ENCODE measurements at places on chromosomes 16 and 17.

GRCh38 chr17:10107316-10108165 lies 90.9 kb downstream of the GAS7 start:
- DNase-seq = no peak

DNA sequence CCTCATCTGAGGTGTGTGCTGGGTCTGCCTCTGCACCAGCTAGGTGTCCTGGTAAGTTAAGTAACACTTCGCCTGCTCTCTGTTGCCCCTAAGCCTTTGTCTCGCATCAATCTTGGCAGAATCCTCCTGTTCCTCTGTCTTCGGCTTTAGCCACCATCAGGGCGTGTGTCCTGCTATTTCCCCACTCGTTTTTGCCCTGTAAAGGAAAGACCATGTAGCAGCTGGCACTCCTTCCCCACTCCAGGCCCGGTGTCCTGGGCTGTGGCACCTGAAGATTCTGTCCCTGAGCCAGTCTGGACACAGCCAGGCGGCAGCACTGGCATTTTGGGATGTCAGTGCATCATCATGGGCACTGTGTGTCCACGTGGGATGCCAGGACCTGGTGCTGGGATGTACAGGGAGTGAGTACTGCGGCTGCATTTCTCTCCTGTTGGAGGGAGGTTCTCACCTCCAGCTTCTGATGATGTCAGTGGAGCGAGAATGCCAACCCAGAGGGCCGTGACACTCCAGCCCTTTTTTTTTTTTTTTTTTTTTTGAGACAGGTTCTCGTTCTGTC lies 26.2 kb upstream of the FOXK2 start:
- no peak for DNase-seq

- no peak for DNase-seq
Observed at GRCh38 chr17:37024181-37024637, 75.5 kb downstream of the AATF start.

- no peak for DNase-seq
Observed at GRCh38 chr17:73227379-73227778, 34.3 kb downstream of the CPSF4L start.

- DNase-seq = no peak
Observed at GRCh38 chr17:807523-808294, 25.6 kb downstream of the MRM3 start.

- DNase-seq = no peak
Observed at GRCh38 chr17:10211666-10212065, 13.3 kb upstream of the GAS7 start.

DNA sequence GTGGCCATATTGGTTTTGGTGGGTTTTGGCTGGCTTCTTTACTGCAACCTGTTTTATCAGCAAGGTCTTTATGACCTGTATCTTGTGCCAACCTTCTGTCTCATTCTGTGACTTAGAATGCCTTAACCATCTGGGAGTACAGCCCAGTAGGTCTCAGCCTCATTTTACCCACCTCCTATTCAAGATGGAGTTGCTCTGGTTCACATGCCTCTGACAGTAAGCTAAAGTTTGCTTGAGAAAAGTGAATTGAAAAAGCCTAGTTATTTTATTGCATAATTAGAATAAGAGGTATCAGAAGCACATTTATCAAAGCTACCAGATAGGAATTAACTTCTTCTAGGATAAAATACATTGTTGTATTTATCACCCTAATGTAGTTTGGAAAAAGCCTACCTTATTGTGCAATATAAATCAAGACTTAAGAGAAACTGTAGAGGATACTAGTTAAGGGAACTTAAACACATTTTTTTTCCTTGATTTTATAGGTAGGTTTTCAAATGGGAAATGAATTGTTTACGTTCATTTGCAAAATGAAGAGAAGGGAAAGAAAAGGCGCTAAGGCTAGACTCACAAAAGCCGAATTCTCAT lies 202.3 kb upstream of the KCNJ16 start:
- no peak for DNase-seq

DNA sequence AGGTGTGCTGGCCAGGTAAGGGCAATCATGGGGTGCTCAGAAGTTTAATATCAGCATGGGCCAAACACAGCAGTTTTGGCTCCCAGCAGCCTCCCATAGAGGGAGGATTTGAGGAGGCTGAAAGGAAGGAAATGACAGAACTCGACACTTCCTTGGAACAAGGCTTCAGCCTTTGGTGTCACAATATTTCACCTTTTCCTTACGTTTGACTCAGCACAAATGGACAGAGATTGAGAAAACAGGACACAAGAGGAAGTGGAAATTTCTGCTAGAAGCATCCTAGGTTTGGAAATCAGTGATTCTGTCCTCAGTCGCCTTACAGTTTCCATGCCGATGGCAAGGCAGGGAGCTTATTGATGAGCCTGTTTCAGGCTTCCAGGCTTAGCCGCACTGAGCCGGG lies 181.4 kb downstream of the MAF start:
- DNase-seq = no peak

- no peak for DNase-seq
Observed at GRCh38 chr16:88464447-88465318, 11.6 kb downstream of the ZFPM1 start.

- no peak for DNase-seq
Observed at GRCh38 chr17:48769009-48769675, 40.6 kb upstream of the HOXB13 start.

DNA sequence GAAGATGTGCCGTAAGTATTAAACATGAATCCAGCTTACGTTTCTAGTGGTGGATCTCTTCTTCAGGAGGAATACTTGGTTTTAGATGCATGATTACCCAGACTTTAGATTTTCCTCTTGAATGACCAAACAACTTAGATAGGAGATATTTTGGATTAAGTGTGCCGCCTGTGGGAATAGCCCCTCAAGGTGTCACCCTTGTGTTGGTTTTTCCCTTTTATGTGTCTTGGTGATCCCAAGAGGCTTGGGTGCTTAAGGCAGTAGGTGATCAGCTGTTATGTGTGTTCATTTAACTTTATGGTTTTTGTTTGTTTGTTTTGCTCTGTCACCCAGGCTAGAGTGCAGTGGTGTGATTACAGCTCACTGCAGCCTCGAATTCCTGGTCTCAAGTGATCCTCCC lies 115.1 kb downstream of the PPM1E start:
- no peak for DNase-seq

DNA sequence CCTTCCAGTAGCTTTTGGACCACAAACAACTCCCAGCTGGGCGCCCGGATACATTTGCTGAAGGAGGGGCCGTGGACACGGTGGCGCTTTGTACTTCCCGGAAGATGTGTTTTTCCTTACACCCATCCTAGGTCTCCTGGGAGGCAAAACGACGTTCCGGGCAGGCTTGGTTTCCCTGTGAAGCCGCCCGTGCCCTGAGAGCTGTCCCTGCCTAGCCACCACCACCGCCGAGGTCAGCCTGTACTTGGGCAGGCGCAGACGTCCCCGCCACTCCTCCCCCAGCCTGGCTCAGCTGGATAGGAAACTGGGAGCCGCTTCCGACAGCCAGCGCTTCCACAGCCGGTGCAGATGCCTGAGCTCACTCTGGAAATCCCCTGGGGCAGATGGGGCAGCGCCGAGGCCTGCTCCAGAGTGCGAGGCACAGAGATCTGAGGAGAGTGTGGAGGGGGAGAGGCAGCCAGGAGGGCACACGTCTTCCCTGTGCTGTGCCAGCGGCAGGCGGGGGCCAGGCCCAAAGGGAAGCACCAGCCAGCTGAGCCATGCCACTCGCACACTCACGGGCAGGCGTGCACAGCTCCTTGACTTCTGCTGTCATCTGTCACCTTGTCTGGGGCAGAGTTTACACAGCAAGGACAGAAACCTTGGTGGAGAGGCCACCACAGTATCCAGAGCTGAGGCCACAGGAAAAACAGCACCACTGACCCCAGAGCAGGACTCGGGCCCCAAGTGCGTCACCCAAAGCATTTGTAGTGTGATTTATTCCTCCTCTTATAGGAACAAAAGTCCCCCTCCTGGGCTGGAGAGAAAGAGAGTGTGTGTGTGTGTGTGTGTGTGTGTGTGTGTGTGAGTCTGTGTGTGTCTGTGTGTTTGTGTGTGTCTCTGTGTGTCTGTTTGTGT lies 3.0 kb downstream of the RHBDF2 start:
- DNase-seq = no peak

GRCh38 chr17:21545064-21545463 lies 147.3 kb upstream of the KCNJ18 start:
- no peak for DNase-seq

- no peak for DNase-seq
Observed at GRCh38 chr17:33175562-33175961, 117.5 kb downstream of the ASIC2 start.

- DNase-seq = no peak
Observed at GRCh38 chr17:58576679-58577367, 62.4 kb upstream of the MTMR4 start.

GRCh38 chr17:63497708-63498483 lies 21.0 kb downstream of the ACE start:
- DNase-seq = no peak

GRCh38 chr17:70059071-70059470 lies 16.0 kb upstream of the KCNJ16 start:
- no peak for DNase-seq

- DNase-seq = no peak
Observed at GRCh38 chr17:7839190-7839875, 5.3 kb downstream of the KDM6B start.

DNA sequence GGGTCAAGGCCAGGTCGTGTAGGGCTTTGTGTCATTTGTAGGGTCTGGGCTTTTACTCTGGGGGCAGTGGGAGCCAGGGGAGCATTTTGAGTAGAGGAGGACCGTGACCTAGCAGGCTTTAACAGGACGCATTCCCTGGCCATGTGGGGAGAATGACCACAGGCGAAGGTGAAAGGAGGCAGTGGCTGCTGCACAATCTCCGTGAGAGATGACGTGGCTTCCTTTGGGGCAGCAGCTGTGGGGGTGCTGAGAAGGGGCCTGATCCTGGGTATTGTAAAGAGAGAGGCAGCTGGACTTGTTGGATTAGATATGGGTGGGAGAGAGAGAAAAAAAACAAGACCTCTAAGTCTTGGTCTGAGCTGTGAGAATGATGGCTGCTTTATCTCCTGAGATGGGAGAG lies 46.0 kb downstream of the KATNIP start:
- DNase-seq = no peak

DNA sequence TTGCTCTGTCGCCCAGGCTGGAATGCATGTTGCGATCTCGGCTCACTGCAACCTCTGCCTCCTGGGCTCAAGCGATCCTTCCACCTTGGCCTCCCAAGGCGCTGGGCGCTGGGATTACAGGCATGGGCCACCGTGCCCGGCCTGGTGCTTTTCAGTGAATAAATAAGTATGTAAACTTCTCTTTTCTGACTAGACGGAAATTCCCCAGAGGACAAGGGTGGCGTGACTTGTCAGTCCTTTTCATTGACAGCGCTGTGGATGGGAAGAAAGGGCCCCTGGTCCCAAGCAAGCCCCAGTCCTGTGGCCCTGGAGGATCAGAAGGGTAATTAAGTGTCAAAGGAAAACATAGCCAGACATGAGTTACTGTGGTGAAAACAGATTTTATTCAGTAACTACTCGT lies 9.6 kb upstream of the SPN start:
- DNase-seq = no peak

DNA sequence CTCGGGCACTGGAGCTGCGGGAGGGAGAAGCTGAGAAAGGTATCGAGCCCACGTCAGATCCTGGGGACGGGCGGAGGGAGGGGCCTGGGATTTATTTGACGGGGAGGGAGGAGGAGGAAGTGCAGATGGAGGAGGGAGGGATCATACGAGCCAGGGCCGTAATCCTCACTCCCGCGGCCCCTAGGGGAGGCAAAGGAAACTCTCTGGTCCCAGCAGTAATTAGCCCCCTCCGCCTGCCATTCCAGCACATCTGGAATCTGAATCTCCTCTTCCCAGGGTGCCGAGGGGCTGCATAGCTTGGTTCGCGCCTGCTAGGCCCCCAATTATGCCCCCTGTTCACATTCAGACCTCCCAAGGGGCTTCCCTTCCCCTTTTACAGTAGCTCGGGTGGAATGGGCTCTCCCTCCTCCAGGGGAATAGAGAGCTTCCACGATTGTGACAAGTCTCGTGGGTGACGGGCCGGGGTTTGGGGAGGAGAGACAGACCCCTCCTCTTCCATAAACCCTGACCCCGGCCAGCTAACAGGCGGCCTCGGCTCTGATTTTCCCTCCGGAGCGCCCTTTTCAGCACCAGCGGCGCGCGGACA lies at the start of gene SEZ6L2:
Gene SEZ6L2, minus strand, starts transcription at position 35 of the 586 bp plus-strand sequence. CDS start 531 bp downstream, outside the sequence.
- no peak for DNase-seq

- no peak for DNase-seq
Observed at GRCh38 chr16:51151435-51151960, 428 bp upstream of the SALL1 start.

DNA sequence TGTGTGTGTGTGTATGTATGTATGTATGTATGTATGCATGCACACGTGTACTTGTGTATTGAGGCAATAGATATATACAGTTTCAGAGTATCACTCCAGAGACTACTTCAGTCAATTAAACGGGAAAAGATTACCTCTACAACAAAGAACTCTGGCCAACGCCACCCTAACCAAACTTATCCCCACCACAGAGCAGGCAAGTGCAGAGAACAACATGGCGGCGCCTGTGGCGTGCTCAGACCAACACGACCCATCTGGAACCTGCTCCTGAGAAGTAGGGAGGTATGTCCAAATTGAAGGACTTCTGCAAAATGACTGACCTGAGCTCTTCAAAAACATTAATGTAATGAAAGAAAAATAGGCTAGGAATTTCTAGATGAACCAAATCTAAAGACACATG lies 12.4 kb downstream of the USP22 start:
- DNase-seq = no peak

GRCh38 chr16:89319886-89320781 lies 102.6 kb downstream of the ZNF778 start:
- DNase-seq = peak; percentile 48

GRCh38 chr17:5895276-5895675 lies 174.9 kb upstream of the WSCD1 start:
- DNase-seq = no peak

DNA sequence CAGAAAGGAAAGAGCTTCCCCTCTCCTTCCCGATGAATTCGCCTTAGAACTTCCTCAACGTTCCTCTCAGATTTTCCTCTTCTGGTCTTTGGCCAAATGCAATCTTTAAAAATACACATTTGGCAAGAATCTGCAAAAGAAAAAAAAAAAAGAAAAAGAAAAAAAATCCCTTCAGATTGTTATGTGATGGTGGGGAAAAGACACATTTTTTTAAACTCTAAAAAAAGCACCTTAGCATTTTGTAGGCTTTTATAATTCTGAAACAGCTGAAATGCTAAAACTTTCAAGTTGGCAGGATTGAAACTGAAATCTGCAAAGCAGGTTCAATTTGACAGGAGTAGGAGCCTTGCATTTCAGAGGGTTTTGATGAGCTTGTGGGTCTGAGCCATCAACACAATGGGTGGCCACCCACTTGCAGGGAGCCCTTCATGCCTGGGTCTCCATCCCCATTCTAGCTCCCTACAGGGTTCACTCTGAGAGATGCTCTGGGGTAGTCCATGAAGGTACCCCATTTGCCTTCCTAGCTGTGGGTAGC lies 33.1 kb downstream of the CACNG3 start:
- no peak for DNase-seq

DNA sequence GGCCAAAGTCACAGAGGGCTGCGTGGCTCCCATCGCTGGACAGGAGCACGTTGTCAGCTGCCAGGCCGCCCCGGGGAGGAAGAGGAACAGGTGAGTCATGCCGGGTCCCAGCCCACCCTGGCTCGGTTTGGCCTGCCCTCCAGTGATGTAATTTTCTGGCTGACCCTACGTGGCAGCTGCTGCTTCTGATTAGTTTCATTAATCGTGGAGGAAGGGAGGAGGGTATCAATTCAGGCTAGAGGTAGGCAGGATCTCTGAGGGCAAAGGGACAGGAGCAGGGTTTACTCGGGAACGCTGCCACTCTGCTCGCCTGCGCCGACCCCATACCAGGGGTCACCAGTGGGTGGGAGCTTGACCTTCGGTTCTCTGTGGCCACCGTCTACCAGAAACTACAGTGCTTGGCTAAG lies 11.7 kb upstream of the SPATA32 start:
- DNase-seq = no peak

GRCh38 chr16:11205754-11206581 lies 50.0 kb downstream of the SOCS1 start:
- DNase-seq = no peak

Measured in activated T-cell treated with anti-CD3 and anti-CD28 coated beads, Interleukin-2, amount 50 U/mL, for 1 hour (primary cell).